ENCODE measurements at places on chromosomes 3 and 15.

DNA sequence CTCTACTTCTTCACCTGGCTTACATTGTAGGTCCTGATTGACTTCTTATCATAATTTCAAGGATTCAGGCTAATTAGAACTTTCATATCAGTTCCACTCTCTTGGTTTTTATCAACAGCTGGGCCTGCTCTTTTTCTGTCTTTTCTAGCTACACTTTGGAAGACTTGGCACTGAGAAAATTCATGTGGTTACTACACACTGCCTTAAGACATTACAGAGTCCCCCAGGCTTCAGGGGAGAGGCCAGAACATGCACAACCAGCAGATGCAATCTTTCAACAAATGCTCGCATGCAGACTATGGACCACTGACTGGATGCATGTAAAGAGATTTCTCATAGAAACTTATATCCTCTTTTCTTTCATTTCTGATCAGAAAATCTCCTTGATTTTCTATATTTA is 423.5 kb downstream of the TUSC7 start:
- DNase-seq, result no peak

DNA sequence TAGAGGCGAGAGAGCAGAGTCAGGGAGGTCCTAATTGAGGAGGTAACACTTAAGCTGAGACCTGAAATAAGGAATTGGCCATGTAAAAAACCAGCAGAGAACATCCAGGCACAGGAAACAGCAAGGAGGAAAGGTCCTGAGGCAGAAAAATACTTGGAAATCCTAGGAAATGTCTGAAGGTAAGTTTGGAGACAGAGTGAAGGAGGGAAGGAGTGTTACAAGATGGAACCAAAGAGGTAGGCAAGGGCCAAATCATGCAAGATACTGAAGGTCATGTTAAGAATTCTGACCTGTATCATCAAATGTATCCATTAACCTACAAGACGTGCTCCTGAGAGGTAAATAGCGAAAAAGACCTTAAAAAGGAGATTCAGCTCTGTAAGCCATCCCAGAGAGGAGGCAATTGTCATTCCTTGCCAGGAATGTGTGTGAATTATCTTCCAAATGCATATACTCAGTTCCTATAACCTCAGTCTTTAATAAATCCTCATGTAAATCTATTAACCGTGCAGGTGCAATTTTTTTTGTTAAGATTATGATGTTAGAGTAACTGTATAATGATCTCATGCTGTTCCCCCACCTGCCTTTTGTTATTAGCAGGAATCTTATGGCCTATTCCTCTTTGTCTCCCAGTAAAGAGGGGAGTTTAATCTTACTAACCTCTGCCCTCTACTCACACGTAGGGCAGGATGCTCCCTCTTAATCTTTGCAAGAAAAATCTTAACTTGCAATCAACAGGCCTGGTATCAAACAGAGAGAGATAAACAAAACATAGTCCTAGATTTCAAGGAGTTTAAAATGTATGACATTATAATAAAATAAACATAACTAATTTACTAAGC is 166.9 kb downstream of the ULK4 start:
- no peak for DNase-seq

- no peak for DNase-seq
Observed at GRCh38 chr3:16802389-16802788, 82.4 kb upstream of the PLCL2 start.

DNA sequence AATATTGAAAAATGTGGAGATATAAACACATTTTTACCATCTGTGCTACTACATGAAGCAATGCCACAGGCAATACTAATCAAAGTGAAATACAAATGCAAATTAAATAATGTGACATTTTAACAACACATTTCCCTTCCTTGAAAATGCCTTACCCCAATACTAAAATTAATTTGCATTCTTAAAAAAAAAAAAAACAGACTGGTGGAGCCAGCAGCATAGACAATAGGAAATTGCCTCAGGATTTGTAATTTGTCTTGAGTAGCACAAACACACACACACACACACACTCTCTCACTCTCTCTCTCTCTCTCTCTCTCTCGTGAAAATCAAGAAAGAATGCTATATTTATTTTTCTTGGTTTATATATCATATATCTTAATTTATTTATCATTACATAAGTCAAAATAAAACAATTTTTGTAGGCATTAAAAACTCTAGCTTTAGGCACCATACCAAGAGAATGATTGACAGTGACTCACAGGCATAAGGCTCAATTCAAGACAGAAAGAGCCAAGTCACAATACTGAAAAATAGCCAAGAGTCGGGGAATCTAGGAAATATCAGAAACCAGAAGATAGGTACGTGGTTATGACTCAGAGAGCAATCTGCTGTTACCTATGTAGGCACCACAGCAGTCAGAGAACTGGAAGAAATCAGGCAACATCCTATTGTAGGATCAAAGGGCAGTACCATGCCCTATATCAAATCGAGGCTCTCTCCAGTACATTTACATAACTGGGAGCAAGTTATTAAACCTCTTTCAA is 23.0 kb downstream of the SUCNR1 start:
- DNase-seq, result no peak

DNA sequence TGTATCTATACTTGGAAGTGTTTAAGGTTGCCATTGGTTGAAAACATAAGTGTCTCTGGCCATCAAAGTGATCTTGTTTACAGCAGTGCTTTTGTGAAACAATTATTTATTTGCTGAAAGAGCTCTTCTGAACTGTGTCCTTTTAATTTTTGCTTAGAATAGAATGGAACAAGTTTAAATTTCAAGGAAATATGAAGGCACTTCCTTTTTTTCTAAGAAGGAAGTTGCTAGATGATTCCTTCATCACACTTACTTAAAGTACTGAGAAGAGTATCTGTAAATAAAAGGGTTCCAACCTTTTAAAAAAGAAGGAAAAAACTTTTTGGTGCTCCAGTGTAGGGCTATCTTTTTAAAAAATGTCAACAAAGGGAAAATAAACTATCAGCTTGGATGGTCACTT is 19.7 kb downstream of the B3GNT5 start:
- no peak for DNase-seq

GRCh38 chr3:146589899-146590508 is 15.1 kb downstream of the PLSCR5 start:
- no peak for DNase-seq

- no peak for DNase-seq
Observed at GRCh38 chr3:63060412-63060811, 185.2 kb upstream of the CADPS start.

- DNase-seq, result no peak
Observed at GRCh38 chr3:42526616-42527367, 24.3 kb downstream of the VIPR1 start.

GRCh38 chr3:143769616-143770015 is 78.7 kb downstream of the SLC9A9 start:
- no peak for DNase-seq

DNA sequence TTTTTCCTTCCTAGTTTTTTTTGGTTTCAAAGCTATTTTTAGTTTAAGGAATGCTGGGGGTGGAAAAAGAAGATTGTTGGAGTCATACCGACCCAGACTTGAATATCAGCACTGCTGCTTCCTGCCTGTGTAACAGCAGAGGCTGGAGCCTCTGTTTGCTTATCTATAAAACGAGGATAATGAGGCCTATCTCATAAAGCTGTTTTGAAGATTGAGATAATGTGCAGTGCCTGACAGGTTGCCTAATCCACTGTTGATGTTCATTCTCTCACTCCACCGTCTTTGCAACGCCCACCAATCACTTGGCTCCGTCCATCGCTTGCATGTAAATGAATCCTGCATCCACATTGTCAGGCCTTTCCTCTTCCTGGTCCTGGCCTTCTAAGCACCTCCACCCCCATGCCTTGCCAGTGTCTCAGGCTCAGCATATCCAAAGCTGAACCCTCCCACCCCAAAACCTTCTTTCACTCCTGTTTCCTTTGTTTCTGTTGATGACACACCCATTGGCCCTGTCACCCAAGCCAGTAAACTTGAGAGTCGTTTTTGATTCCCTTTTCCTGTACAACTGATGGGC is 94.9 kb downstream of the MEX3B start:
- no peak for DNase-seq

- DNase-seq, result no peak
Observed at GRCh38 chr3:142232340-142232739, 7.0 kb upstream of the GK5 start.

- DNase-seq, result no peak
Observed at GRCh38 chr3:197512691-197513571, 42.8 kb downstream of the BDH1 start.

DNA sequence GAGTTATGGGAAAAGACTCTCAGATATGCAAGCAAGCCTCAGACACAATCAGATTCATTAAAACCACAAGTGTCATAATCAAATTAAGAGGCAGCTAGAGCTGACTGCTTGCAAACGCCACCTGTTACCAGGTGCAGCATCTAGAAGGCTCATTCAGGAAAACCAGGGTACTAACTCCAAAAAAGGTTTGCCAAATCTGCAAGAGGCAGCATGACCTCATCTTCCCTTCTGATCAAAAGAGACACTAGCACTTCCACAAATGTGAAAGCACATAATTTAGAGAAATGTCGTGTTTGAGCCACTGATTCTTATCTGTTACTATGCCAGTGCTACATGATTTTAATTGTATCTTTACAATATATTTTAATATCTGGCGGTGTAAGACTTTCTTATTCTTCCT is 123.3 kb upstream of the NANOGP8 start:
- DNase-seq, result no peak

- DNase-seq, result no peak
Observed at GRCh38 chr3:59518283-59519055, 468.6 kb upstream of the CFAP20DC start.

GRCh38 chr3:27643355-27643754 is 78.8 kb downstream of the EOMES start:
- DNase-seq, result no peak

GRCh38 chr3:50167841-50168209 is 12.7 kb downstream of the SEMA3F start:
- DNase-seq, result no peak

DNA sequence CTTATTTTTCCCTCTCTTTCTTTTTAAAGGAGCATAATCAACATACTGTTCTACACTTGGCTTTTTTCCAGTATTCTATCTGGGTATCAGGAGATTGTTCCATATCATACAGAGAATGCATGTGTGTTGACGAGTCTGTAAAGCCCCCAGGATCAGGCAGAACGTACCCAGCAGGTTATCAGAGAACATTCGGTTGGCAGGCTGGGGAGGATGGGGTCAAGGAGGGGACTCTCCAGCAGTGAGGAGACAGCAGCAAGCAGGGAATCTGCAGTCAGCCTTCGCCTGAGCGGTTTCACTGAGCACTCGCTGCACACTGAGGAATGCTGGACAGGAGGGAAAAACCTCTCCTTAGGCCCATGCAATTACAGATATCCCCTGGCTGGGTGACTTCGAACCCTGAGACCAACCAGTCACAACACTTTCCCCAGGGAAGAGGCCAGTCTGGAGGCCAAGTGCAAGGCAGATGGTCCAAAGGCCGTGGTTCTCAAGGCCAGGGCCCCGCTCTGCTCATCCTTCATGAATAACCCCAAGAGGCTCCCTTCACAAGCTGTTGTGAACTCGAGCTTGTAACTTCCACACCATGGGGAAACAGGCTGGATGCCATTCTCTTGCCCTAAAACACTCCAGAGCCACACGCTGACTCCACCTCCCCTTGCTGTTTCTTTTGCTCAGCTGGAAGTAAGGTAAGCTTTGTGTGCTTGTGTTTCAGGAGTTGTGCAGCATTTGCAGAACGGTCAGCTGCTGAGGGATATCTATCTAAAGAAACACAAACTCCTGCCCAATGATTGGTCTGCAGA is 60.1 kb downstream of the PXYLP1 start:
- no peak for DNase-seq

DNA sequence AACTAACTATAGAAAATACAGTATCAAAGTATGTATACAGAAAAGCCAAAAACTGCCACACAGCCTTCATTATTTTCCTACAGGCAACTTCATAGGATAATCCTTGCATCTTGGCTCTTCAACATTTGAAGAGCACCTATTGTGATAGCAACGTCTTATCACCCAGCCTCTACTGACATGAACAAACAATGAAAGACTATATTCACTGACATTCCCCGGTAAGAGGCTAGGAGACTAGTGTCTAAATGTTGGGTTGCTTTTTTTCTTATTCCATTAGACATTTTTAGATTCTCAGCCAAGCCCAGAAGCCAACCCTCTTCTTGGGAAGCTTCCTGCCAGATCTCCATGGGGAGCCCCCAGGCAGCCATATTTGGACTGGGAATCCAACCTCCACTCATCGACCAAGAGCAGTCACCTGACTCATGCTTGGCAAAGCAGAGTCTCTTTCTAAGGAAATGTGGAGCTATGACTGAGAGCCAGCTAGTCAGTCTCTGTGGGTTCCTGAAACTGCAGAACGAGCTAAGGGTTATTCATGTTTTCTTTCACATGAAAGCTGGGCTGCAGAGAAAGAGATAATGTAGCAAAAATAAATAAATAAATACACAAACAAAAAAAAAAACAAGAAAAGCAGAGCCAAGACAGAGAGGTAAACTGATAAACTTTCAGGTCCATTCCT is 227.5 kb downstream of the MAGI1 start:
- DNase-seq, result no peak

- DNase-seq, result no peak
Observed at GRCh38 chr3:43194490-43195114, 88.7 kb upstream of the POMGNT2 start.

DNA sequence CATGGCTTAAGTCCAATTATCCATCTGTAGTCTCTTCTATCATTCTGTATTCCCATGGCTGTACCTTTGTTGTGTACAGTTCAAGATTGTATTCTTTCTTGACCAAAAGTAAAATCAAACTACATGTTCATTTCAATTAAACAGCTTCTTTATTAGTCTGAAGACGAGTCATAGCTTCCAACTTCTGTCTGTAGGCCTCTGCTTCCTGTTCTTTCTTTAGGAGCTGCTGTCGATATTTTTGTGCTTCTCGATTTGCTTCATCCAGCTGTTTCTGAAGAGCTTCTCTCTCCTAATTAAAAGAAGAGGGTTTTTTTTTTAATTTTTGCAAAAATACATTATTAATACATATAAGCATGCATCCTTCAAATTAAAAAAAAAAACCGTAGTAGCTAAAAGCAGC is 13.0 kb upstream of the HDC start:
- no peak for DNase-seq

GRCh38 chr15:70308011-70308734 is 210.5 kb upstream of the TLE3 start:
- DNase-seq, result no peak

Measured in T1000 (cell line).